ENCODE measurements at places on chromosomes 12 and 14.

GRCh38 chr12:129830796-129831195 is 73.0 kb downstream of the TMEM132D start:
- peak; percentile 50 for DNase-seq

- no peak for DNase-seq
These were observed 15.7 kb upstream of the DLK1 start for GRCh38 chr14:100710826-100711462.

GRCh38 chr14:96245710-96246538 is 10.1 kb upstream of the BDKRB1 start:
- no peak for DNase-seq

GRCh38 chr14:22797017-22797917 is 18.0 kb downstream of the SLC7A7 start:
- DNase-seq, result no peak

GRCh38 chr14:67358924-67359774 is 455 bp downstream of the ATP6V1D start:
- peak; percentile 78 for DNase-seq

DNA sequence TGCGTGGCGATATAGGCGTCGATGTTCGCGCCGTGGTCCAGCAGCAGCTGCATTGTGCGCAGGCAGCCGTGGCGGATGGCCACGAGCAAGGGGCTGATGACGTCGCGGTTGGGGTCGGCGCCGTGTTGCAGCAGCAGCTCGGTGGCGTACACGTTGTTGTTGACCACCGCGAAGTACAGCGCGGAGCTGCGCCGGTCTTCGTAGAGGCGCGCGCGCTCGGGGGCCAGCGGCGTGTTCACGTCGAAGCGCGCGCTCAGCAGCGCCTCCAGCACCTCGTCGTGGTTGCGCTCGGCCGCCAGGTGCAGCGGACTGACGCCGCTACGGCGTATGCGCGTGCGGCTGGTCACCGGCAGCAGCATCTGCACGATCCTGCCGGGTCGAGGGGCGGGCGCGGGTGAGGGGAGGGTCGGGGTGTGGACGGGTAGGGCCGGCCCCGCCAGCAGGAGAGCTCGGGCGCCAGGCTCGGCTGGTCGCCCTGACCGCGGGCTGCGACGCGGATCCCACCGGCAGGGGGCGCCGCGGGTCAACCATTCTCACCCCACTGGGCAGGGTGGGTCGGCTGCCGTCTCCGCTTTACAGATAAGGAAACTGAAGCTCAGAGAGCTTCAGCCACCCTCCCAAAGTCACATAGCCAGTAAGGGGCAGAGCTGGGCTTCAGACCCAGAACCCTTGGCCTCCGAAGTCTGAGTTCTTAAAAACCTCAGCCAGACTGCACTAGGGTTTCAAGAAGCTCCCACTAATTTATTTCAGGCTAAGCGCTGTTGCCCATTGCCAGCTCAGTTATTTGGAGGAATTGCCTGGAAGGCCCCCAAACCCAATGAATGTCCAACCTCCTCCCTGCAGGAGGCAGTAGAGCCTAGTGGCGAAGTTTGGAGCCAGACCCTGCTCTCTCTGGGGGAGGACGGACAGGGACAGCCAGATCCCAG is 12.4 kb downstream of the FAM181A start:
- DNase-seq, result peak; percentile 95

GRCh38 chr12:42574851-42575266 is 14.7 kb downstream of the PRICKLE1 start:
- DNase-seq, result no peak

- peak; percentile 46 for DNase-seq
These were observed 215.4 kb upstream of the RTL1 start for GRCh38 chr14:101118746-101119591.

DNA sequence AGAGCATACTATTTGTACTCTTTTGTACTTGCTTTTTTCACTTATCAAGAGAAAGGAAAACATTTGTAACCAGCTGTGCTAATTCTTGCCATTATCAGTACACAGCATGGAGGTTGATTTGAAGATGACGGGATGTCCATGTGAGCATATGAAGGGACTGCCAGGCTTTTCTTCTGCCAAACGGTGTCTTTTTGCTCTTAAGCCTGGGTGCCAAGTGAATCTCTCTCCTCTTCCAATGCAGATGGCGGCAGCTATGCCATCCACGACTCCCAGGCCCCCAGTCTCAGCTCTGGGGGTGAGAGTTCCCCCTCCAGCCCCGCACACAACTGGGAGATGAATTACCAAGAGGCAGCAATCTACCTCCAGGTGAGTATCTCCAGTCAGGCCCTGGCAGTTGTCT is 38.9 kb downstream of the TPCN1 start:
- peak; percentile 37 for DNase-seq

- DNase-seq, result no peak
These were observed 161.7 kb upstream of the PLEKHA5 start for GRCh38 chr12:18967814-18968213.

GRCh38 chr14:35088514-35088913 is 33.3 kb downstream of the PPP2R3C start:
- no peak for DNase-seq

- no peak for DNase-seq
These were observed 139.8 kb downstream of the SAMD4A start for GRCh38 chr14:54706769-54707168.

- peak; percentile 79 for DNase-seq
These were observed 269.3 kb downstream of the DAD1 start for GRCh38 chr14:22319526-22320361.

DNA sequence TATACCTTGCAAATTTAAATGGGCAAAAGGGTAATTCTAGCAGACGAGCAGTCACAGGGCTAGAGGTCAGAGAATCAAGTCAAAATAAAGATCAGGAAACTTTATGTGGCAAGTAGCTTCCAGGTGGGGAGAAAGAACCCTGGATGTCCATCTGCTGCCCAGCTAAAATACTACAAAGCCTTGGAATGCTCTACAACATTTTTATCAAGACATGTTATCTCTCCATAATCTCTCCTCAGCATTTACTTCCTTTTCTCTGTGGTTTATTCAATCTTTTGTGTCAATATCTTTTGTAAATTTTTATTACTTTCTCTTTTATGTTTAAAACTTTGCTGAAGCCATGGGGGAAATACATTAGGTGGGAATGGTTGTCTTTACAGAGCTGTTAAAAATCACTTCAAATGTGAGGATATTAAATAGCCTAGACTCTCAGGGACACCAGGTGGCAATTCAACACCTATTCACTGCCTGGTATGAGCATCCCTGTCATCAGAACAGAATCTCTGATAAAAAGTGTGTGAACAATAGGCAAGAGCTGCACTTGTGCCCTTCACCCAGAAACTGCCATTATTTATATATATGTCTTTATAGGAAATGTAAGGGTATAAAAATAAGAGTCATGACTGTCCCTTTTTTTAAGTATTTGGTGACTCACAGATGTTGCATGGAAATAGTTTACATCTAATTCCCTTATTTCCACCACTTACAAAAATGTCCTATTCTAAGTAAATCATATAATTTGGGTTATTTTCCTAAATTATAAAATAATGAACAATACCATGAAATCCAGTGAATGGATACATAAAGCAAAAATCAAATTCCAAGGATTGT is 152.9 kb downstream of the EPS8 start:
- DNase-seq, result no peak

DNA sequence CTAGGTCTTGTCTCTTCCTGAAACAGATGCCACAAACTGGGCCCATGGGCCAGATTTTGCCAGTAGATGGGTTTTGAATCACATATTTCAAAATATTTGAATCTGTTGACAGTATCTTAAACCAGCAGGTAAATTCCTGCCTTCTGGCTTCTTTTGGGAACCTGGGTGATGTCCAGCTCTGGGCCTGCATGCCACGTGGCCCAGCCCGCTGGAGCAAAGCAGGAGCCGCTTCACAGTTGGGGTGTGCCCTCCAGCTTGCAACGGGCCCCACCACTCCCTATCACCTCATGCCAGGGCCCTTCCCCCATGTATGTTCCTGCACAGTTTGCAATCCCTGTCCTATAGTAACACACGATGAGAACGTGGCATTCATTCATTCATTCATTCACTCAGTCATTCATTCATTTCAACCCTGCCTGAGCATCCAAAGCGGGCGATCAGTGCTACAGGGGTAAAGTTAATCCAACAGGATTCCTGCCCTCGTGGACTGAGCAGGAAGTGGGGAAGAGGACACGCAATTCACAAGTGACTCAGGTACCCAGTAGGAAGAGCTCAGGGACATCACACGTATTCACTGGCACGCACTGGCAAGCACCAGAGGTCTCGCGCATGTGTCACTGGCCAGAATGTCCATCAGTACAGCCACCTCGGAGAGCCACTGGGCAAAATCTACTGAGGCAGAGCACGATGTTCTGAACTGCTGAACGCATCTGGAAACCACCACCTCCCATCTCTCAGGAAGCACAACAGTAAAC is 27.8 kb downstream of the SCARB1 start:
- no peak for DNase-seq

DNA sequence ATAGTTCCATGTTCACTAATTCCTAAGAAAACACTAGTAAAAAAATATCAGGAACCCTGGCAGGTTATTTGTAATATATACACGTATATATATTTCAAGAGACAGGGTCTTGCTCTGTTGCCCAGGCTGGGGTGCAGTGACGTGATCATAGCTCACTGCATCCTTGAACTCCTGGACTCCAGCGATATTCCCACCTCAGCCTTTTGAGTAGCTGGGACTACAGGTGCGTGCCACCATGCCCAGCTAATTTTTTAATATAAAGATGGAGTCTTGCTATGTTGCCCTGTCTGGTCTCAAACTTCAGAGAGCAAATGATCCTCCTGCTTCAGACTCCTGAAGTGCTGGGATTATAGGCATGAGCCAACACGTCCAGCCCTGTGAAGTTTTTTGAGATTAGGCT is 16.2 kb downstream of the GPRC5A start:
- DNase-seq, result no peak

DNA sequence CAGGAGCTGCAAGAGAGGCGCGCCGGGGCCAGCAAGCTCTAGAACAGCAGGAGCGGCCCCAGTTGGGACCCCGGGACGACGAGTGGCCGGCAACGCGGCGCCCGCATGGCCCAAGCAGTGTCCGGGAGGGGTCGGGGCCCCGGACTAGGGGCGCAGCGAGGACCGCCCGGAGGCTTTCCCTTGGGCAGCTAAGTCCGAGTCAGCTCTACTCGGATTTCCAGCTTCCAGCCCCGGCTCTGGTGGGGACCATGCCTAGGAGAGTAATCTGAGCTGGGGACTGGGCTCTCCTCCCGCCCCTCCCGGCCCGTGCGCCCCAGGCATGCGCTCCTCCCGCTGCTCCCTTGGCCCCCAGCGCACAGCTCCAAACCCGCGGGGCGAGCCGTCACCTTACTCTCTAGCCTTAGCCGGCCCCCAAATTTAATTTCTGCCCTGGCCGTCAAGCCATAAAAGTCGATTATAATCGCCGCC is 41.6 kb upstream of the CAPRIN2 start:
- DNase-seq, result peak; percentile 87

DNA sequence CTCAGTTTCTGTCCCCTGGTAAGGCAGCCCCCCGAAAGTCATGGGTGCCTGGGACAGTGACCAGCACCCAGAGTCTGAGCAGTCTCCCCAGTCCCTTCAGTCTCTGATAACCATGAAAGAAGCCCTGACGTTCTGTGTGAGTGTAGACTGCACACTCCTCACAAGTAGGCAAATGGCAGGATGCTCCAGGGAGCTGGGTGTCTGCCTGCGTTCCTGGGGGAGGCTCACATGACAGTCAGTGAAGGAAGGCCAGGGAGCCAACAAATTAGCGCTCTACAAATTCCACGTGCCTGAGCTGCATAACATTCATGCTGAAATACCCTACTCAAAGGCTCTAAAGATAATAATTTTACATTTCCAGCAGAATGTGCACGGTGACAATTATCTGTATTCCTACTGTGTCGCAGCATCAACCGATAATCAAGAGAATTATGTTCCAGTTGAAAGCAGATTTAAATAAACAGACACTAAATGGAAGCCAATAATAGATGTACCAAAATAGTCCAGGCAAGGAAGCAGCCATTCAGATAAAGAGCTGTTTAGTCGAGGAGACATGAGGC is 56.3 kb downstream of the ASCL1 start:
- DNase-seq, result no peak

GRCh38 chr14:97380539-97380941 is 583.4 kb downstream of the VRK1 start:
- peak; percentile 65 for DNase-seq

GRCh38 chr14:74400031-74400685 is 25.9 kb downstream of the SYNDIG1L start:
- peak; percentile 74 for DNase-seq

DNA sequence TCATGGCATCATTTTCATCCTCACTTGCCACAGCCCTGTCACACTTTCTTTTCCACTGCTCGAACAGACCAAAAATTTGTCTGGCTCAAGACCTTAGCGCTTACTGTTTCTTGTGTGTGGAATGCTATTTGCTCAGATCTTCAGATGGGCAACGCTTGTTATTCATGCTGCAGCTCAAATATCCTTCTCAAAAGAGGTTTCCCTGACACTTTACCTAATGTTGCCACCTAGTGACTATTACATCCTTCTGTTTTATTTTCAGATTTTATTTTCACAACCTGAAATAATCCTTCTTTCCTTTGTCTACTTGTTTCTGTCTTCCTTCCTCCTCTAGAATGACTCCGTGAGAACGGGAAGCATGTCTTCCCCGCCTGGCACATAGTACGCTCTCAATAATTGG is 5.6 kb downstream of the FBXO33 start:
- DNase-seq, result no peak

- DNase-seq, result no peak
These were observed 728.7 kb upstream of the TMEM132C start for GRCh38 chr12:127538316-127538715.

- no peak for DNase-seq
These were observed 7.2 kb downstream of the RBMS2 start for GRCh38 chr12:56528846-56529245.

DNA sequence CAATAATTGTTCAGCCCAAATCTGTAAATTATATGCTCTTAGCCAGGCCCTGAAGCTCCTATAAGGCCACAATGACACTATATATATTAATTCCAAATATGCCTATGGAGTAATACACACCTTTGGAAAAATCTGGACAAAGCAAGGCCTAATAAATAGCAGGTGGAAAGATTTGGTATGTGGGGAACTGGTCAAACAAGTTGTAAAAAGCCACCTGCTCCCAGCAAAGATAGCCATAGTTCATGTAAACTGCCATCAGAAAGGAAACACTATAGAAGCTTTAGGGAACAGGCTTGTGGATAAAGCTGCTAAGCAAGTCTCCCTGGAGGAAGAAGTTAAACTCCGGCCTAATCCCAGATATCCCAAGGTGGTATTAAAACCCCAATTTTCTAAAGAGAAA is 29.7 kb downstream of the PRMT8 start:
- peak; percentile 43 for DNase-seq

Data from islet precursor cell (in vitro differentiated cells).